Jurkat, Clone E6-1 (cell line): ENCODE measurements at places on chromosomes 11 and 22.

GRCh38 chr11:119759324-119759723 lies 30.3 kb upstream of the NECTIN1 start:
- DNase-seq: no peak

DNA sequence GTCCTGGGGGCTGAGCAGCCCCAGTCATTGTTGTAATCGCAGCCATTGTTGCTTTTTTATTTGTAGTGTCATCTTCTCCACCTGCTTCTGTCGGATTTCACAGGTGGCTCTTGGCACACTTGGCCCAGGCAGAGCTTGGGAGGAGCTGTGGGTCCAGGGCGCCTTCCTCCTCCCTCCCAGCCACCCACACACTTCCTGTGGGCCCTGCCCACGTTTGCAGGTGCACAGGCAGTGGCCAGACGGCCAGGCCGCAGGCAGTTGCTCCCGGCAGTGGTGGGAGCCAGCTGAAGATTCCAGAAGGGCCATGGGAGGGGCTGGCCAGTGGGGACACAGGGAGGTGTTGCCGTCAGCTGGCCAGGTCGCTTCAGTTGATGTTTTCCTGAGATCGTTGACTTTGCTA lies 1191.9 kb downstream of the BRD1 start:
- DNase-seq: peak; percentile 72

GRCh38 chr11:45167283-45167682 lies 20.8 kb downstream of the PRDM11 start:
- DNase-seq: no peak

- DNase-seq: no peak
Observed at GRCh38 chr11:134514354-134514951, 102.4 kb upstream of the B3GAT1 start.

DNA sequence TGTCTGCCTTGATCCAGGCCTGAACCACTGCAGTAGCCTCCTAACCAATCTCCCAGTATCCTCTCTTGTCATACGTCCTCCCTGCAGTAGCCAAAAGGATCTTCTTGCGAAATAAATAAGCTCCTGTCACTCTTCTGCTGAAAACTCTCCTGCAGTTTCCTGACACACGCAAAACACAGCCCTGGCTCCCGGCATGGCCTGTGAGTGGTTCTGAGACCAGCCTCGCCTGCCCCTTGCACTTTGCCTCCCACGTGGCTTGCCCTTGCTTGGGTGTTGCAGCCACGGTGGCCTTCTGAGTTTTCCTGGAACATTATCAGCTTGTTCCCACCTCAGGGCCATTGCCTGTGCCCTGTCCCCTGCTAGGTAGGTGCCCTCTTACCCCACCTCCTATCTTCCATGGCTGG lies 7.2 kb downstream of the ZC3H7B start:
- DNase-seq: no peak

- DNase-seq: no peak
Observed at GRCh38 chr11:82907371-82907770, 5.8 kb downstream of the DDIAS start.

DNA sequence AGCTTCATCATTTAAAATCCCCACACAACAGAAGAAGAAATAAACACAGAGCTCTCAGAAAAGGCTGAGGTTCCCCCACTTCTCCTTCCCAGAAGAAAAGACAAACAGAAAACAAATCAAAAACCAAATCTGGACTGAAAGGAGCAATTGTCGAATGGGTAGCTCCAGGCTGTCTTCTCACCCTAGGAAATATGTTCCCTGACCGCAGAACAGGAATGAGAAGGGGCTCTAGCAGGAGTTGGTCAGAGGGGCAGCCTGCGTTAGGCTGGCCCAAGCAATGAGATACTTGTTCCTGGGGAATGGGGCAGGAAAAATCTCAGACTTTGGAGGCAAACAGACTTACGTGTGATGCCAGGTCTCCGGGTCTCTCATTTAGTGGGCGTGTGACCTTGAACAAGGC lies 562.6 kb upstream of the CADM1 start:
- no peak for DNase-seq

DNA sequence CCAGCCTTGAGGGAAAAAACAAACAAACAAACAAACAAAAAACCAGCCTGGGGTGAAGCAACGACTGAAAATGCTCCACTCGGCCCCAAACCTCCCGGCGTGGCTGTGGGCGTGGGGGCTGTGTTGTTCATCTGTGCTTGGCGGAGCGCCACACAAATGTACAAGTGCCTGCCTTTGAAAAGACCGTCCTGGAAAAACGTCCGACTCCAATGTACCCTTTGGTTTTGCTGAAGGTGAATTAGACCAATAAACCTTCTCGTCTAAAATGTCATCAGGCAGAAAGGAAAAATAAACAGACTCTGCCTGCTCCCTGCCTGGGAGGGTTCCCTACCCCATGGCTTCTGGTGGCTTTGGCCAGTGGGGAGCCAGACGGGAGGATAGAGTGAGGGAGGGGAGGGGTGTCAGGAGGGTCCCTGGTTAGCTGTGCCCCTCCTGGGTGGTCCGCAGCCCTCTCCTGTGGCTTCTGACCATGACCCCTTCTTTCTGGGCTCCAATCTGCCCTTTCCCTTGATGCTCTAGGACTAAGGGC lies 93.9 kb downstream of the TRMU start:
- no peak for DNase-seq

GRCh38 chr22:30210235-30210909 lies 36.2 kb downstream of the LIF start:
- no peak for DNase-seq

- no peak for DNase-seq
Observed at GRCh38 chr11:30155428-30155827, 75.4 kb upstream of the FSHB start.

DNA sequence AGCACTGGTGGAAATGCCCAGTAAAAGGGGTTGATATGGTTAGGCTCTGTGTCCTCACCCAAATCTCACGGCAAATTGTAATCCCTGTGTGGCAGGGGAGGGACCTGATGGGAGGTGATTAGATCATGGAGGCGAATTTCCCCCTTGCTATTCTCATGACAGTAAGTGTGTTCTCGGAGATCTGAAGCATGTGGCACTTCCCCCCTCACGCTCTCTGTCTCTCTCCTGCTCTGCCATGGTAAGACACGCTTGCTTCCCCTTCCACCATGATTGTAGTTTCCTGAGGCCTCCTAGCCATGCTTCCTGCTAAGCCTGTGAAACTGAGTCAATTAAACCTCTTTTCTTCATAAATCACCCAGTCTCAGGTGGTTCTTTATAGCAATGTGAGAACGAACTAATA lies 37.4 kb downstream of the PACSIN2 start:
- DNase-seq: no peak

DNA sequence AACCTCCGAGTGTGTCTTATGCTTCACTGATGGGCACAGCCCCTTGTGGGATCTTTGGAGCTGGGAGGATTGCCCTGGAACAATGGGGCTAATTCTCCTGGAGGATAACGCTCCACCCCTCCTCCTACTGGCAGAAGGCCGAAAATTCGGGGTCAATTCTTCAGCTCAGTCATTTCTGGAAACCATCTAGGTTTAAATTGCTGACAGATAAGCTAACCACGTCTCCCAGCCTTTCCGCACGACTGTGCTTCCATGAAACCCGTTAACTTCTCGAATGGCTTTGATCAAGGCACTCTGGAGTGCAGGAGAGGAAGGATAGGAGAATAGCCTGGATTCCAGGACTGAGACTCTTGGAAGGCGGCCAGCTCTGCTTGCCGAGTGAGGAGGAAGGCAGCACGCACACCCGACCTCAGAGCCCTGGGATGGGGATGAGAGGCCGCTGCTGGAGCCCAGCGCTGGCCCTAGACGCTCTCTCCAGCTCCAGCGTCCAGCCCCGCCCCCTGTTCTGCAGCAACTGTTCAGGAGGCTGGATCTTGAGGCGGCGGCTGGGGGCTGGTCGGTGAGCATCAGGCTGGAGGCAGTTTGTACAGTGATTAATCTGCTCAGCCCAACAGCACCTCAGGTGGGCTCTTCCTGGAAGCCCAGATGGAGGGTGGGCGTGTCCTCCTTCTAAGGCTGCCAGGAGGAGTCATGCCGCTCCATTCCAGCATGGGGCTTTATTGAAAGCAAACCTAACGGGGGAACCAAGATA lies 176.7 kb upstream of the NCAM1 start:
- no peak for DNase-seq

- peak; percentile 97 for DNase-seq
Observed at GRCh38 chr22:26502688-26503561, 9.3 kb downstream of the TFIP11 start.

- DNase-seq: peak; percentile 18
Observed at GRCh38 chr11:122491509-122491908, 164.0 kb upstream of the UBASH3B start.

- no peak for DNase-seq
Observed at GRCh38 chr22:30615543-30615954, 8.6 kb downstream of the TCN2 start.

DNA sequence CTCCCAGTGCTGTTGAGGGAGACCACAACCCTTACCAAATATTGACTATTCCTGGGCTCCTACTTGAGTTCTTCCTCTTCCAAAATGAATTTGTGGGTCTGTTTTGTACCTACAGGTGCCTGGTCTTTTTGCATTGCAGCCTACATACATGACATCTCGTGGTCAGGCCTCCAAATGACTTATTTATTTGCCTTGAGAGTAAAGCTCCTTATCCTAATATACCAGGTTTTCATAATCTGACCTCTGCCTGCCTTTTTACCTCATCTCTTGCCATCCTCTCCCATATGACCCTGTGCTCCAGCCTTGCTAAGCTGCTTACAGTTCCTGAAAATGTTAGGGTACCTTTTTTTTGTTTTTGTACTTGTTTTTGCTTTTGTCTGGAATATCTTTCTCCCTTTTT lies 130.4 kb downstream of the UVRAG start:
- DNase-seq: no peak

DNA sequence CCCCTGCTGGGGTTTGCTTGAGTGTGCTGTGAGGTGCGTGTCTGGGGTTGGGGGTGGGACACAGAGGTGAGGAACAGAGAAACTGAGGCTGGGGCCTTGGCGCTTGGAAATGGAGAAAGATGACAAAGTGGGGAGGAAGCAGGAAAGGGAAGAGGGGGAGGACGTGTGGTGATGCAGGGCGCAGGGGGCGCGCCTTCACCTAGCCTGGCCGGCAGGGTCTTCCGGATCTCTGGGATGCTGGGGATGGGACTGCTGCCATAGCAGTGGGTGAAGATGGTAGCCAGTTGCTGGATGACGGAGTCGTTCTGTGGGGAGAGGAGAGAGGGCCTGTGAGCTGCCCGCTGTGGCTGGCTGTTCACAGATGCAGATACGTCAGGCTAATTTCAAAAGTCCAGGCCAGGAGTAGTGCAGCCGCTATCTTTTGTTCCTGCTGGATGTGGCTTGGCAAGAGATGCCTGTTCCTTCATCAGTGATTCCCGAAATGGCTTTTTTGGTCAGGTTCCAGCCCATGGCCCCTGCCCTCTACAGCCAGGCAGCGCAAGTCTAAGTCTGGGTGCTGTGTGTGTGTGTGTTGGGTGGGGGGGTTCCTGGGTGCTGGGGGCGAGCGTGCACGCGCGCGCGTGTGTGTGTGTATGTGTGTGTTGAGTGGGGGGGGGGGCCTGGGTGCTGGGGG lies 54.8 kb downstream of the NAT10 start:
- DNase-seq: no peak

DNA sequence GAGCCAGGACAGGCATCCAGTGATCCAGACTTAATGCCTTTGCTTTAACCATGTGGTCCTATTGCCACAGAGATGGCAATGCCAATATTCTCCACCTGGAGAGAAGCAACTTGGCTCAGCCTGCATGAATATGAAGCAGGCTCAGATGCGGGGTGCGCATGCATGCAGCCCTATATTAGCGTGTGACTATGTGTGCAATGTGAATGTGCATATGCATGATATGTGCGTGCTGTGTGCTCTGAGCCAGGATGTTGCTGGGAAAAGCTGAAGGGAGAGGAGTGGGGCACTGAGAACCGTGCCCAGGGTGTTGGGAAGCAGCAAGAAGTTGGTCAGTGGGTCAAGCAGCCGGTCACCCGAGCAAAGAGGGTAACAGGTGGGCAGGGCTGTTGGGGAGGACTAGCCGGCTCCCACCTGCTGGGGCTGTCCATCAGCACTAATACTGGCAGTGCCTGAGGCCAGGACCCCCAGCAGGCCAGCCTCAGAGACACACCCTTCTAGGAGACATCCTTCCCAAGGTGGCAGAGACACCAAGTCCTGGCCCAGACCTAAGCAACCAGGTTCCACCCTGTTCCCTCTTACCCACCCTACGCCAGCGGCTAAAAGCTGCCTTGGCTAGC lies 24.8 kb upstream of the MYOD1 start:
- no peak for DNase-seq

DNA sequence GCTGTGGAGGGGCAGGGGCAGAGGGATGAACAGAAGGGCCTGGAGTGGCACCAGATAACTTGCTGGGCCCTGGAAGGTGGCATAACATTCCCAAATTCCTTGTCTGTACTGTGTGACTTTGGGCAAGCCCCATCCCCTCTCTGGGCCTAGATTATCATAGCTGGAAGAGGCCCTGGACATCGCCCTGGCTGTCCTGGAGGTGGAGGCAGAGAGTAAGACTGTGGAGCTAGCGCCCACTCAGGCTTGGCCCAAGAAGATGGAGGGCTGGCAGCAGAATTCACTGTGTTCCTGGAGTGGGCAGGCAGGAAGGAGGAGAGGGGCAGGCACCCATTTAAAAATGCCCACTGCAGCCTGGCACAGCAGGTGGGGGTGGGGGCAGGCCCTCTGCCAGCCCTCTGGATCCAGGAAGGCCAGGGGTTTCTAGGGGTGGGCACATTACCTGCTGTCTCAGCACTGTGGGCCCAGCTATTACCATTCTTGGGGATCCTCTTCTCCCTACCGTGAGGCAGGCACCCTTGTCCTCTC lies 22.6 kb downstream of the ARHGEF17 start:
- DNase-seq: no peak

GRCh38 chr11:69485337-69486041 lies 4.0 kb downstream of the LINC01488 start:
- no peak for DNase-seq

DNA sequence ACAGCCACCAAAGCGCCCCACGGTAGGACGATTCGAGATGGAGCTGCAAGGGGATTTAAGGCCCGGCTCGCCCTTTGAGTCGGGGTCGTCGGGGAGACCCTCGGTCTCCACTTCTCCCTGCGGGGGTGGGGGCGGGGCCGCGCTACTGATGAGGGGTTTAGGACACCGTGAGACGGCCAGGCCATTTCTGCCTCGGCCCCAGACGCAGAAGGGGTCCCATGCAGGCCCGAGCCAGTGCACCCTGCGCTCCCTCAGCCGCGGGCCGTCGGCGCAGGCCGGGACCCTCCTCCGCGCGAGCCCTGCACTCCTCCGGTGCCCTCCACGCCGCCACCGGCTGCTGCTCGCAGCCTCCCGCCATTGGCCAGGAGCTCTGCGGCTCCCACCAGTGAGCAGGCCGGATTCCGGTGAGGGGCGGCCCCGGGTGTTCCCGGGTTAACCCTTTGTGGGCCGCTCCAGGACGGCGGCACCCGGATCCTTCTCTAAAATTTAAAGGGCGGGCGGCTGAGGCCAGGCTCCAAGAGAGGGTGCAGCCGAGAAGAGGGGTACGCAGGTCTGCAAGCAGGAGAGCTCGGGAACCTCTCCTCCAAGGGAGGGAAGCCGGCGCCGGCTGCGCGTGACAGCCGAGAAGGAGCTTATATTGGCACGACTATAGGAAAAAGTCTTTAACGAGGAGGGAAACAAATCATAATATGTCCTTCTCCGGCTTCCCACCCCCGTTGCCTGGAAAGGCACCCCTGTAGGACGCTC lies 18.0 kb downstream of the CREB3L1 start:
- DNase-seq: peak; percentile 63

- DNase-seq: no peak
Observed at GRCh38 chr11:134781380-134781866, 369.4 kb upstream of the B3GAT1 start.
